ENCODE measurements at places on chromosomes 11 and 22.

DNA sequence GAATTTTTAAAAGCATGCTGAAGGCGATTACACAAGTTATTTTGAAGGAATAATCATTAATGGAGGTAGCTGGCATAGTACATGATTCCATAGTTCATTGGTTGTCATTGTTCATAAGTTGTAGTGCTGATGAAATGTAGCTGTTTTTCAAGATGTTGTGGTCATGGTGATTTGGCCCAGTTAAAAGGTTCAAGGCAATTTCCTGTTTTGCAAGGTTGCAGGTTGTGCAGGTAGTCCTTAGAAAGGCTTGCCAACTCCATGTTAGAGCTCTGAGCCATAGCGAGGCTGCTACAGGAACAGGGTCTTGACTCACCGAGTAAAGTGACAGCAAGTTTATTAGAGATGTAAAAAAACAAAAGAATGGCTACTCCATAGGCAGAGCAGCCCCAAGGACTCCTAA is 95.8 kb upstream of the CHORDC1 start:
- no peak for DNase-seq

GRCh38 chr11:126496576-126497337 is 141.3 kb downstream of the ST3GAL4 start:
- no peak for DNase-seq

GRCh38 chr11:112744041-112744440 is 217.2 kb upstream of the NCAM1 start:
- DNase-seq, result no peak

DNA sequence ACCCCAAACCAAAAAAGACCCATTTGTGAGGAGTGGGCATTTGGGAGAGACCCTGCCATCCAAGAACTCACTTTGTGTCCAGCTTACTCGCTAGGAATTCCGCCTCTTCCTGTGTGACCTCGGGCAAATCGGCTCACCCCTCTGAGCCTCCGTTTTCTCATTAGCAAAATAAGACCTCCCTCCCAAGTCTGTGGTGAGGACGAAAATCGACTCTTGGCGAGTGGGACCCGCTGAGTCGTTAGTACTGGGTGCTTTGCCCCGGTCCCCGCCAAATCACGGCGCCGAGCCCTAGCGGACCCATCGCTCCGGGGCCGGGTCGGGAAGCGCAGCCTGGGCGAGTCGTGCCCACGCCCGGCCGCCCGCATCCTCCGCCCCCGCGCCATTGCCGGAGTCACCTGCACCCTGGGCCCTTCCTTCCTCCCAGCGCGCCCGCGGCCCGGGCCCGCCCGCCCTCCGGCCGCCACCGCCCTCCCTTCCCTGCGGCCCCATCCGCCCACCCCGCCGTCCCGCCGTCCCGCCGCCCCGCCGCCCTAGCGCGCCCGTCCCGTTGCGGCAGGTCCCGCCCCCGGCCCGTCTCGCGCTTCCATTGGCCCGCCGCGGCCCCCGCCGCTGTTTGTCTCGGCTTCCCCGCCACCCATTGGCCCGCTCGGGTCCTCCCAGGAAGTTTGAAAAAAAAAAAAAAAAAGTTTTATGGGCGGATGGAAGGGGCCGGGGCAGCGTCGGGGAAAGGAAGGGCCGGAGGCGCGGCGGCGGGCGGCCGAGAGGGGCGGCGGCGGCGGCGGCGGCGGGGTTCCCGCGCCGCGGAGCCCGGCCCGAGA is 48.9 kb downstream of the TRIOBP start:
- peak; percentile 90 for DNase-seq

DNA sequence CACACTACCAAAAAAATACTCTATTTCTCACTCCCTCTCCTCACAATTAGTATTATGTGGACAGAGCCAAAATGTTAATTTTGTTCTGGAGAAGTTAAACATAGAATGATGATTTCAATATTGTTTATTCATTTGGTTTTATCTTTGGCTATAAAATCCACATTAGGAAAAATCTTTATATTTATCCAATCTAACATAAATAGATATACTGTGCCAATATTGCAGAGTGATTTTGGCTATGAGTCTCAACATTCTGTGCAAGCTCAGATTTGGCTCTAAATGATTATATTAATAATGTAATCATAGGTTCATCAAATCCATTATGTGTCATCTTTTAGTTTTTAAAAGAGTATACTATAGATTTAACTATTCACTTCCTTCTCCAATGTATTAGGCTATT is 667.5 kb upstream of the CHORDC1 start:
- no peak for DNase-seq

GRCh38 chr11:32358729-32359128 is 76.6 kb downstream of the WT1 start:
- no peak for DNase-seq
